NCI-H1436 treated with DMSO at 0.1 percent for 48 hours (cell line): ENCODE measurements at places on chromosomes 16 and 17.

GRCh38 chr16:10665166-10665565 is 29.6 kb downstream of the TEKT5 start:
- no peak for DNase-seq

DNA sequence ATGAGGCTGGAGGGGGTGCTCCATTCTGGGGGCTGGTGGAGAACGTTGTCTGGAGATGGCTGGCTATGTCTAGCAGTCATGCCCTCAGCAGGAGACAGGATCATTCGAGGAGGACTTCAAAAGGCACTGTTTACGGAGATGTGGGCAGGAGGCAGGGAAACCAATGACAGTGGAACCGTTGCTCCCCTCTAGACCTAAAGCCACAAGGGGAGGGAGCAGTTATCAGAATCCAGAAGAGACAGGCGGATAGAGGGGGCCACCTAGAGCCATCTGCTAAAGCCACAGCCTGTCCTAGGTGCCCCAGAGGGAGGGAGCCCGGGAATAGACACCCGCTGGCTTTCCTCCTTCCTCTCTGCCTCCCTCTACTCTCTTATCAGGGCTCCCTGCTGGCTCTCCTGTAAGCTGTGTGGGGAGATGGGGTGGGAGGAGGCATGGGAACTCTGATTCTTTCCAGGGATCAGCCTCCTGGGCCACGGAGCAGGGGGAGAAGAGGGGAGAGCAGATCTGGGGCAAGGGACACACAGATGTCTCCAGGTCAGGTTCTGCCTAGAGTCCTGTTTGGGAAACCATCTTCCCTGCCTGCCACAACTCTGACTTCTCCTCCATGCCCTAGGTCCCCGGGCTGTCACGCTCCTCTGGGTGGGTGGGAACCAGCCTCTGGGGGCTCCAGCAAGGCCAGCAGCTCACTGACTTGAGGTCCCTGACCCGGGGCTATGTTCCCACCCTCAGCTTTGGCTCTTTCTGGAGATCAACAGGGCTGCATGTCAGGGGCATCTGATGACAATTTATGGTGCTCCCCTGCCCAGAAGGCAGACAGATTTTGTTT is 42.3 kb downstream of the IRX3 start:
- DNase-seq, result no peak

DNA sequence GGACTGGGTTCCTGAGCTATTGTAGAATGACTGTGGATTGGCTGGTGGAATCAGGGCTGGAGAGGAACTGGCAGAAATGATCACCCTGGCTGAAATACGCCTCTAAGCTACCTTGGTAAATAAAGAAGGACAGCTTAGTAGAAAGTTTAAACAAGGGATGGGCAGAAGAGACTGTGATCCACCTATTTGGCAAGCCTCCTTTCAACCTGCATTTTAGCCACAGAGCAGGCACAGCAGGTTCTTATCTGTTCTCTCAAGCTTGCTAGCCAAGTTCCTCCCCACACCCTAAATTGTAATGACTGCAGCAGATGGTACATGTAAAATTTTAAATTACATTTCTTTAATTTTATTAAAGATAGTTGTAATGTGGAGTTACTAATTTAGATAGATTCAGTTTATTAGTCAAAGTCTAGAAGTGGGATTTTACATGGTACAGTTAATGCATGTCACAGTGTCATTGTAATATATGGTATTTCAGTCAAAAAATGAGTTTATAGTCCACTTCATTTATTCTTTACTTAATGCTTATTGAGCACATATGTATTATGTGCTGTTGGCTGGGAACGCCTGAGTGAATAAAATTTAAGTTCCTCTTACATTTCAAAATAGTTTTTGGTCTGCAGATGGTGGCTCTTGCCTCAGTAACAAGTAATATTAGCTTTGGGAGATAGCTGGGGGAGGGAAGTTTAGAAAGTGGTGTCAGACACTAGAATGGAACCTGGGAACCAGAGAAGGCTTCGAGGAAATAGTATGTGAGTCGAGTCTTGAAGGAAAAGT is 11.2 kb downstream of the EPN2 start:
- DNase-seq, result no peak

- no peak for DNase-seq
These were observed 671.1 kb downstream of the WWOX start for GRCh38 chr16:78770353-78771091.

- DNase-seq, result no peak
These were observed 725 bp downstream of the NT5C3B start for GRCh38 chr17:41835214-41835799.
